ENCODE measurements at places on chromosomes 3 and 15.

GRCh38 chr3:74643636-74644035 is 29.2 kb upstream of the CNTN3 start:
- no peak for DNase-seq

- DNase-seq, result no peak
These were observed 83.6 kb downstream of the CCR1 start for GRCh38 chr3:46124216-46125177.

GRCh38 chr15:99187936-99188335 is 61.4 kb downstream of the TTC23 start:
- DNase-seq, result no peak

- DNase-seq, result no peak
These were observed 821 bp downstream of the LINS1 start for GRCh38 chr15:100601163-100601562.

- DNase-seq, result no peak
These were observed 452.1 kb upstream of the THBS1 start for GRCh38 chr15:39128746-39129145.

- no peak for DNase-seq
These were observed 363.0 kb downstream of the PLOD2 start for GRCh38 chr3:145798007-145798406.

- DNase-seq, result no peak
These were observed 247.9 kb downstream of the ZMAT3 start for GRCh38 chr3:178823591-178824246.

DNA sequence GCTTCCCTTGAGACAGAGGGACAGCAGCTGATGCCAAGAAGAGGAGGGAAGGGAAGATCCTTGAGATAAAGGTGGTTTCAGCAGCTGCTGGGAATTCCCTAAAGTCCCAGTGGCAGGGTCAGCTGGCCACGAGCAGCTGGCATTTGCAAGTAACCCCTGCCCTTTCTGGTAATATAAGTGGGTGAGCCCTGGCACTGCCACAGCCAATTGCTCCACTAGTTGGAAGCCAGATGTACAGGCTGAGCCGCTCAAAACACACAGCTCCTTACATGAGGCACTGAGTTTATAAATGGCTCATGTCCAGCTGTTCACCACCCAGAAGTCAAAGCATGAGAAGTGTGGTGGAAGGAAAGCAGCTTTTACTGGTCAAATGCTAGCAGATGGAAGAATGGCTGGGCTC is 35.4 kb downstream of the PRR20G start:
- DNase-seq, result no peak

- DNase-seq, result peak; percentile 15
These were observed 802.6 kb upstream of the ALCAM start for GRCh38 chr3:104564045-104564643.

- DNase-seq, result no peak
These were observed 26.9 kb upstream of the TPM1 start for GRCh38 chr15:63015618-63016017.

- no peak for DNase-seq
These were observed 116.5 kb upstream of the ALDH1A3 start for GRCh38 chr15:100762913-100763834.

GRCh38 chr3:40178012-40178594 is 131.4 kb upstream of the EIF1B start:
- DNase-seq, result no peak

DNA sequence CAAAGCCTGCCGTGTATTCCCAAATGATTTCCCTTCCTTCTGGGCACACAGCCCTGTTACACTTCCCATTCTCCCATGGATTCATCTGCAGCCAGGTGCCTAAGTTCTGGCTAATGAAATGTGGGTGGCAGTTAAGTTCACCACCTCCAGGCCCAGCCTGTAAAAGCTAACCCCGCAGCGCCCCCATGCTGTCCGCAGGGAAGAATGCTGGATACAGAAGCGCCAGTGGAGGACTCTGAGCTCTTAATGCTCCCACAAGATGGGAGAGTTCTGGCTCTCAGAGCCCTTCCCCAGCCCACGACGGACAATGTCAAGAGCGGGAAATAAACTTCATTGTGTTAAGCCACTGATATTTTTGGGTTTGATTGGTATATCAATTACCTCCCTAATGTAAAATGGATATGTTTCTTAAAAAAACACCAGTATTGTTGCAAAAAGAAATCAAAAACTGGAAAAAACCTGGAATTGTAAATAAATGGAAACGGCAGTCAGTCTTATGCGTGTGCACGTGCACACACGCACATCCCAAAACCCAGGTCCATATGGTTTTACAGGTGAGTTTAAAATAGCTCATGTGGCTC is 37.7 kb upstream of the FGD5 start:
- no peak for DNase-seq

DNA sequence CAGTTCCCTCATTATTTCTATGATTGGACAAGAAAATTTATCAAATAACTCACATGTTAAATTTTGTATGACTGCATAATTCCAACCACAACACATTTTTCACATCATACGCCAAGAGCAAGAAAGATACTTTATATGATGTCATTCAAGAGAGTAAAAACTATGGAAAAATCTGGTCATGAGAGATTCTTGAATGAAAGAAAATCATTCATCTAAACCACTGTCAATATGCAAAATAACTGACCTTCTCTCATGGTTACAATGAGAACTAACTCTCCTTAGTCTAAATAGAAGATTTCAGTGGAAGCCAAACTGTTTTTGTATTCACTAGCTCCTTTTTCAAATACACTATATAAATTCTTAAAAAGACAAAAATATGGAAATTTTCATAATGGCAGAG is 124.6 kb downstream of the CBLB start:
- DNase-seq, result no peak

GRCh38 chr3:172606021-172606420 is 82.8 kb upstream of the TNFSF10 start:
- no peak for DNase-seq

- DNase-seq, result no peak
These were observed 19.4 kb downstream of the PLSCR1 start for GRCh38 chr3:146524961-146525360.

- DNase-seq, result no peak
These were observed 88.6 kb upstream of the CACNA2D3 start for GRCh38 chr3:54033761-54034160.

DNA sequence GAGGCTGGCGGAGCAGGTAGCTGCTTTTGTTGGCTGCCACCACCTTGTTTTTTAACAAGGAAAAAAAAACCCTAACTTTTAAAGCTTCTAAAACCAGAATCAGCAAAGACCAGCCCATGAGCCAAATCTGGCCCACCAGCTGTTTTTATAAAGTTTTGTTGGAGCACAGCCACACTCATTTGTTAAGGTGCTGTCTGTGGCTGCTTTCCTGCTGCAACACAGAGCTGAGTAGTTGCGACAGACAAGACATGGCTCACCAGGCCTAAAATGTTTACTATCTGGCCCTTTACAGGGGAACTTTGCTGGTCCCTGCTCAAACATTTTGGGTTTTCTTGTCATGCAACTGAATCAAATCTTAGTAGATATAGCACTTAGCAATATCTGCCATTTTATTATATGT is 18.9 kb downstream of the EFCAB12 start:
- DNase-seq, result no peak

DNA sequence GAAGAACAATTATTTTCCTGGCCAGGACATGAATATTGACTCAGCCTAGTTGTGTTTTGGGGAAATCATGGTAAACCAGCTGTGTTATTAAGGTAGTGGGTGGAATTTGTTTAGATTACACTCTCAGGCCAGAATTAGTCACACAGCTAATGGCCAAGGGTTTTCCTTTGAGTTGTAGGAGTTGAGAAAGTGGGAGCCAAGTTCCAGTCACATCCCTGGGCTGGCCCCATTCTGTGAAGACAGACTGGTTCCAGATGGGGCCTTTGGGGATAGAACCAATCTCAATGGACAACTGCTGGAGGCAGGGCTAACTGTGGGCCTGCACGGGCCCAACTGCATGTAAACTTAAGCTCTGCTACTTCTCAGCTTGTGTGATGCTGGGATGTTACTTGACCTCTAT is 1.4 kb upstream of the RASL12 start:
- no peak for DNase-seq

- no peak for DNase-seq
These were observed 8.0 kb downstream of the NFKBIZ start for GRCh38 chr3:101857301-101857741.

GRCh38 chr3:124486324-124486723 is 243.9 kb upstream of the UMPS start:
- no peak for DNase-seq

- no peak for DNase-seq
These were observed 1044.6 kb upstream of the CFAP20DC start for GRCh38 chr3:60094392-60094947.

- no peak for DNase-seq
These were observed 89.7 kb downstream of the ULK4 start for GRCh38 chr3:41872157-41872556.

GRCh38 chr15:88695691-88696251 is 57.0 kb downstream of the ISG20 start:
- no peak for DNase-seq

DNA sequence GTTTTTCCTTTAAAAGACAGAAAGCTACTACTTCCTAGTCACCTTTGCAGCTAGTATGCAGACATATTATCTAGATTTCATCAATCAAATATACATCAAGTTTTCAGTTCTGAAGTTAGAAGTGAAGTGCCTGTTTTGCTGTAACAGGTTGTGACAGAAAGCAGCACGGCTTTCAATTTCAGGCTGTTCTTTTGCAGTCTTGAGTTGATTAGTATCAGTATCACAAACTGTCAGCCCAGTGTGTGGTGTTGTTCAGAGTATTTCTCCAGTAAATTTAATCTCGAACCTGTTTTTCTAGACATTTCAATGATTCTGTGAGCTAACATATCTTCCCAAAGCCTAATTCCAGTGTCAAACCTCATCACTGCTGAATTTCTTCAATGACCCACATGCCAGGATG is 1050.8 kb downstream of the DIPK2A start:
- DNase-seq, result no peak

- no peak for DNase-seq
These were observed 882 bp downstream of the JMJD7 start for GRCh38 chr15:41828807-41829141.

DNA sequence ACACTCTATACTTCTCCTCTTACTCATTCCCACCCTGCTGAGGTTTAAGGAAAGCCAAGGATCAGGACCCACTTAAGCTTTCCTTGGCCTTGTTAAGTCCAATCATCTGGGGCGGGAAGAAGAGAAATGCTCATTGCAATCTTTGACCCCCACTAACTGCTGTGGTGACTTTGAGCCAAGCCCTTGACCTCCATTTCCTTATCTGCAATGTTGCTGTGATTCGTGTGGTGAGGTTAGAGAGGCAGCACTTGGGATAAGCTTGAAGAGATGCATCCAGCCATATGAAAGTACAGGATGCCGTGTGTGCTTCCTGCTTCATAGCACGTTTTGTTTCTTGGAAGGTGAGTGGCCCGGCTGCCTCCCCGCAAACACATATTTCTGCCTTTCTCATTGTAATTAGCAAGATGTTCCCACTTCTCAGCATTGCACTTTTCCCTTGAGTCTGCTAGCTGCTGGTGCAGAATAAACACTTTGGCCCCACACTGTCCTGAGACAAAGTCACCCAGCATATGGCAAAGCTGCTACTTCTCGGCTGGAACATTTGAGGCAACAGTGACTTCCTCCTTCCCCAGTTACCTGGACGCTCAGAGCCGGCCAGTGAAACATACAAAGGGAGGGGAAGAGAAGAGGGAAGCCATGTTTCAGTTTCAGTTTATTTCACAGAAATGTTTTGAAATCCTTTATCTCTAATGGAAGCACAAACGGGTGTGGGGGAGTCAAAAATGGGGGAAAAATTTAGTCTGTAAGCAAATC is 10.5 kb upstream of the NUDT16 start:
- DNase-seq, result no peak

GRCh38 chr3:29587340-29587739 is 306.5 kb downstream of the RBMS3 start:
- no peak for DNase-seq

DNA sequence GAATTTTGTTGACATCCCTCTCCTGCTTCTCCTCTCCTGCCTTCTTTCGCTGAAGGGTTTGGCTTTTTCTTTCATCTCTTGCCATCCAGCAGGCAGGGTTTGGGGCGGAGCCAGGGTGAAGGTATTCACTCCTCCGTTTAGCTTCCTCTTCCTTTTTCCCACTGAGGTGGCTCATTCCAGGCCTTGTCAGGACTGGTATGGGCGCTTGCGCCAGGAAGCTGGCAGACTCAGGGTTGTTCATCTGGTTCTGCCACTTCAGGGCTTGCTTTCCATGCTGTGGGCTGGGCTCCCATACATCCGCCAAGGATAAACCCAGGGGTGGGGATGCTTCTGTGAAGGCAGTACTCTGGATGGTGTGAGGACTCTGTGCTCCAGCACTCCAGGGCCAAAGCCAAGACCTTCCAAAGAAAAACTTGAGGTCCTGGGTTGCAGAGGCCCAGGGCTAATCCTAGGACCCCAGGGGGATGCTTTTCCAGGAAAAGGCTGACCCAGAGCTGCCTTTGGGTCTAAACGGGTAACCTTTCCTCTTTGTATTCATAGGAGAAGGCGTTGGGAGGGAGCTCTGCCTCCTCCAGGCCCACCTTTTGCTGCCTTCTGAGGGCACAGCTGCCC is 7.7 kb upstream of the AMOTL2 start:
- no peak for DNase-seq

DNA sequence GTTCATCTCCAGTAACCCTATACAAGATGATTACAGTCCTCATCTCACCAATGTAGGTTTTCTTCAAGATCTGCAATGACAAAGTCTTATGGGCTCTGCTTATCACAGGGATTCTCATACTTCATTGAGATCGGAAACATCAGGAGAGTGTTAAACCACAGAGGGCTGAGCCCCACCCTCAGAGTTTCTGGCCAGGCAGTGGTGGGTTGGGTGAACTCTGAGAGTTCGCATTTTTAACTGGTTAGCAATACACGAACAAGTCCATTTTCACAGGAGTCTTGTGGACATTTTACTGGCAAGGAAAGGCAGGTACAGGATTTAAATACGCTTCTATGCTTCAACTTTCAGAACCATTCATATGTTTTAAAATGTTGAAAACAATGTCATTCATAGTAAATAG is 366.7 kb upstream of the ROBO2 start:
- no peak for DNase-seq

- no peak for DNase-seq
These were observed 104.1 kb downstream of the DUT start for GRCh38 chr15:48435321-48435720.

DNA sequence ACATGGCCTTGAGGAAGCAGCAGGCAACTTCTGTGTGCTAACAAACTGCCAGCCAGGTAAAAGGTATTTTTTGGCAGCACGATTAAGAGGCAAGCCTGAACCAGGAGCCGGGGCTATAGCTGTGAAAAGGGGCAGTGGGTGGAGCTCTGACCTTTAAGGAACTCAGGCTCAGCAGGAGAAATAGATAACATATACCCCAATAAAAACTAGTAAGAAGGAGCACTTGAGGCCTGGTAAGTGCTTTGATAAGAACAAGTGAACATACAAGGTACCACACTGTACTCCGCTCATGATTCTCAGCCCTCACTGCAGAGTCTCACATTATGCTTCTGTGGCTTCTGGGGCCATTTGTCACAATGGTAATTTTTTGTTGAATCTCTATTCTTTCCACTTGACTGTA is 5.4 kb downstream of the FYCO1 start:
- no peak for DNase-seq
